ENCODE measurements at places on chromosomes 12 and 14.

GRCh38 chr12:98519257-98519907 lies 4.0 kb downstream of the TMPO start:
- no peak for DNase-seq

DNA sequence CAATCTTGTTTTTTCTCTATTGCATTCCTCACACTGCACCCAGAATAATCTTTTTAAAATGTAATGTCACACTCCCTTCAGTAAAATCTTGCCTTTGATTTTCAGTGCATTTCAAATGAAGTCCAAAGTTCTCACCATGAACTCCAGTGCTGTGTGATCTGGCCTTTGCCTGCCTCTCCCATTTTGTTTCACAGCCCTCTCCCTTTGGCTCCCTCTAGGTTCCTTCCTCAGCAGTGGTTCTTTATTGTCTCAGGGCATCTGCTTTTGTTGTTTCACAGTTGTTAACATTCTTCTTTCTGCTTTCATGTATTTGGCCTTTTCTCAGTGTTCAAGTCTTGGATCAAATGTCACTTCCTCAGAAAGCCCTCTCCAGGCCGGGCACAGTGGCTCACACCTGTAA lies 84.5 kb upstream of the AMN1 start:
- DNase-seq = peak; percentile 70

DNA sequence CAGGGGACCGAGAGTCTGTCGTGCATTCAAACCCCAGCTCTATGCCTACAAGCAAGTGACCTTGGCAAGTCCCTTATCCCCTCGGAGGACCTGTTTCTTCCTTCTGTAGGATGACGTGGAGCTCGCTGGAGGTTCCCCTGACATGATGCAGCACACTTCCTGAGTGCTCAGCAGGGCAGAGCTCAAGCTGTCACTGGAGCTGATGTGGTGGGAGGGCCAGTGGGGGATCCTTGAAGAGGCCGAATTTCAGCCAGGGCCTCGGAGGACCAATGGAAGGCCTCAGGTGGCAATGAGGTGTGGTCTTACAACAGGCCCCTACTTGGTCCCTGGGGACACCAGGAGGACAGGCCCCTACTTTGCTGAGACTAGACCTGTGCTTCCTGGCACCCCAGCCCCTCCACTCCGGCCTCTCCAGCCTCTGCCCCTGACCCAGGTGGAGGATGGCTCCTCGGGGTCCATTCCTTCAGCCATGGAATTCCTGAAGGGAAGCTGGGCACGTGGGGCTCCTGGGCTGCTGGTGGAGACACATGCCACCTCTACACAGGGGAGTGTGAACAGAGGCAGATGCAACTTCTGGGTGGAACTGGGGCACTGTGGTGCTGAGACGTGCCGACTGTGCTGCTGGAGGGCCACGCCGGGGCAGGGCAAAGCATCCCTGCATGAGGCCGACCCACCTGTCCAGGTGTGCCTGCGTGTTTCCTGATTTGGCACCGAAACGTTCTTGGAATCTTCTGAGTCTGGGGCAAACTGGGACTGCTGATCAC lies 18.7 kb upstream of the KIF26A start:
- no peak for DNase-seq

DNA sequence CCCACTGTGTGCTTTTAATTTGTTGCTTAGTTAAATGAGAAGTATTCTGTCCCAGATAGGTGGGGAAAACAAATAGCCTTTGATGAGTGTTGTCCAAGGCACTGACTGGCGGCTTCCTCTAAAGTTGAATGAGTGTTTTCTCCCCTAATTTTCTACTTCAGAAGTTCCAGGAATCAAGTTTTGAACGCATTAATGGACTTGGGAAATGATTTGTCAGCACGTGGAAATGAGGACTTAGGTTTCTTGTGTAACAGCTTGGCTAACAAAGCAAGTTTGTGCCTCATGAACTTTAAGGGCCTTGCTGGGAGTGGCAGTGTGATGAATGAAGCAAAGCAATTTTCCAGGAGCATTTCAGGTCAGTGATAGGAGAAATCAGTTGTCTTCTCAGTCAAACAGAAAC lies 56.9 kb downstream of the LIN52 start:
- no peak for DNase-seq

DNA sequence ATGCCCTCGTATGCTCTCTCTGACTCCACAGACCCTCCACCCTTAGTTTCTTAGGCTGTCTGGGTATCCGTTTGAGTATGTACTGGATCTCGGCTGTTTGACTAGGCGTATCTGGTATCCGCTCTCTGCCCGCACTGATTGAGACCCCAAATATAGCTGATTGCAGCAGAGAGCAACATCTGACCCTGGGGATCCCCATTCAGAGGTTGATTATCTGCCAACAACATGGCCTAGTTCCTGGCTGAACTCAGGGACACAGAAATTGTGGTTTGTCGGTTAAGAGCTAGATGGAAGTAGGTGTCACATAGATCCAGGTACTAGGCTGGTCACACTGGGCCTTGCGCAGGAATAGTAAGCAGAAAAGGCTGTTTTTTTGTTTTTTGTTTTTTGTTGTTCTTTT lies 359.9 kb downstream of the FUT8 start:
- no peak for DNase-seq
